ELF-1 (cell line): ENCODE measurements at places on chromosomes 2 and 18.

GRCh38 chr2:12720278-12720620, 3.5 kb downstream of the TRIB2 start:
- DNase-seq: no peak

DNA sequence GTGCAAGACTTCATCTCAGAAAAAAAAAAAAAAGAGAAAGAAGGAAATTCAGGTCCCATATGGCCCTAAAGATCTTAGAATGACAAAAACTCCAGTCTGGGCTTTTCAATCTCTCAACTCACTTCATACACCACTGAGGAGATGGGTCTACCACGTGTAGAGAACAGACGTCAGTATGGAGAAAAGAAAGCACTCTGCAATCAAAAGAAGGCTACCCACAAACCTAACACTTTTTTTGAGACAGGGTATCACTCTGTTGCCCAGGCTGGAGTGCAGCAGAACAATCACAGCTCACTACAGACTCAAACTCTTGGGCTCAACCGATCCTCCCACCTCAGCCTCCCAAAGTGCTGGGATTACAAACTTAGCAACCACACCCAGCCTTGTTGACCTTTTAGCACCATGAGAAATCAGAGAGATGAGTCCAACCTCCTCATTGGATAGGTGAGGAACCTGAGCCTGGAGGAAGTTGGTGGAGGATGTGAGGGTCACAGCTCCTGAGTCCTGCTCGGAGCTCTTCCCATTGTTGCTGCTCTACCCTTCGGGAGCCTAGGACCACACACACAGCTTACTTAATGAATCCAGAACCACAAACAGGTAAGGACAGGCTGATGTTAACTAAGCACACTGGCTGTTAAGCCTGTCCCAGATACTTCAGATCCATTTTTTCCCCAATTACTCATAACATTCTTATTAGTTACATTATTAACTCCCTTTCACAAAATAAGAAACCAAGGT, 23.7 kb downstream of the TBC1D8 start:
- DNase-seq: no peak

- DNase-seq: no peak
Observed at GRCh38 chr2:44777537-44777936, 164.0 kb upstream of the SIX3 start.

DNA sequence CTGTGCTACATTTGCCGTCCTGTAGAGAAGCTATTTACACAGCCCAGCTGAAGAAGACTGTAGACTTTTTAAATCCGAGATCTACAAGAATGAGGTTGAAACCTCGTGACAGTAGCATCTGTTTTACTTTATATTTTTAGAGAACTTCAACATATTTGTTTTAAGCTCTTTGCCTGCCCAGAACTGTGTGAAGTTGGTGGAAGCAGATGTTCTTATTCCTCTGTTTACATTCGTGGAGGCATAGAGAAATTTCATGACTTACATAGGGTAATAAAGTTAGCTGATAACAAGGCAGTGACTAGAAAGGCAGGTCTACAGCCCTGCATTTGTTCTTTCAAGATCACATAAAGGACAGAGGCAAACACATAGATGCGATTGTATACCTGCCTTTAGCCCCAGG, 47.0 kb upstream of the MAP3K20 start:
- DNase-seq: no peak

DNA sequence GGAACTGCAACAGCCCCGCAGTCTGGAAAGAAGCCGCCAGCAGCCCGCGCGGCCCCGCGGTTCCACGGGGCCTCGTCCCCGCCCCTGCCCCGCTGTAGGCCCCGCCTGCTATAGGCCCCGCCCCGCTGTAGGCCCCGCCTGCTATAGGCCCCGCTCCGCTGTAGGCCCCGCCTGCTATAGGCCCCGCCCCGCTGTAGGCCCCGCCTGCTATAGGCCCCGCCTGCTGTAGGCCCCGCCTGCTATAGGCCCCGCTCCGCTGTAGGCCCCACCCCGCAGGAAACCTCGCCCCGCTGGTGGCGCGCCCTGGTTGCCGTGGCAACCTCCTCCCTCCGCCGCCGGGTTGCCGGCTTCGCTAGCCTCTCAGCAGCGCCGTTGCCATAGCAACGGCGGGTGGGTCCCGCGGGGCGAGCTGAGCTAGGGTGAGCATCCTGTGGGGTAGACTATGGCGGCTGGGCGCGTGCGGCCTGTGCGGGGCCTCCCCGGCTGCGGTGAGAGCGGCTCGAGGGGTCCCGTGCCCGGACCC, 12.2 kb upstream of the KIF1A start:
- peak; percentile 98 for DNase-seq

- DNase-seq: peak; percentile 91
Observed at GRCh38 chr18:49849331-49850217, 36.2 kb upstream of the ACAA2 start.

GRCh38 chr2:18473241-18474181, 86.9 kb downstream of the RDH14 start:
- DNase-seq: no peak

- DNase-seq: no peak
Observed at GRCh38 chr18:35733408-35733807, 151.9 kb downstream of the GALNT1 start.

DNA sequence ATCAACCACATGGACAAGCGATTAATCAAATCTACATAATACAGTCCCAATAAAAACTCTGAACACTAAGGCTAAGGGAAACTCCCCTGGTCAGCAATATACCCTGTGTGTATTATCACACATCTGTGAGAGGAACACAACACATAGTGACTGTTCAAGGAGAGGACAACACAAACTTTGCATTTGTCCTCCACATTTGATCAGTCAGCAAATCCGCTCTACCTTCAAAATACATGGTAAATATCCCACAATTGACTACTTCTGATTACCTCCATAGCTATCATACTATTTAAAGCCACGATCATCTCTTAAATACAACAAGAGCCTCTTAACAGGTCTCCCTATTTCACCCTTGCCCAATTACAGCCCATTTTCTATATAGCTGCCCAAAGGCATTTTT, 45.6 kb downstream of the SS18 start:
- DNase-seq: no peak

DNA sequence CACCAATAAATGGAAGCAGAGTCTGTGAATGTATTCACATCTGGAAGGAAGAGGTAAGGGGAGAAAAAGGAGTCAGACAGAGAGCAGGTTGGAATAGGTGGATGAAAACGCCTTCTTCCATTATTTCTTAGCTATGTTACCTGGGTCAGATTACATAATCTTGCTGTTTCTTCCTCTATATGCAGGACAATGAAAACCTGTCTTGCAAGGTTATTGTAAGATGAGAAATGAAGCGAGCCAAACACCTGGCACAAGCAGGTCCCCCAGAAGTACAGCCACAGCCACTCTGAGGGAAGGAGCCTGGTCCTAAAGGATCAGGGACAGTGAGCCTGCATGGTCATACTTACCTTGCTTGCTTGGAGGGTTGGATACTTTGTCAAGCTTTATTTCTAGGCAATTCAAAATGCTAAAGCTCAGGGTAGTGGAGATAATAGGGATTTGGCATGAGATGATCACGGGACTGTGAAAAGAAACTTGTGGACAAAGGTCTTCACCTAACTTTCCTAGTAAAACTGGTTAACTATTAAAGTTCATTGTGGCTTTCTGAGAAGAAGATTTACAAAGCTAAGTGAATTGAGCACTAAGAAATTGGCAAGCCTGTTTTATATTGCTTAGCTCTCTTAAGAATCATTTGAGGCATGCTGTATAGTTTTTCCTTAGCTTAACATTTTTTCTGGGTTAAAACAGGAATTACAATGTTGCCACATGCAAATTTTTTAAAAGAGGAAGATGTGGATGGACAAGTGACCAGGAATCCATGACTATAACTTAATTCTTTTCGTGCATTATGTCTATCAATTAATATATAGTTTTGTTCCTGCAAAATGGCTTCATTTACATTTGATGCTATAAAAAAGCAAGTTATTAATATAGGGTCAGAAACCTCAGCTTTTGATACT, 15.7 kb upstream of the PLA2R1 start:
- no peak for DNase-seq

- DNase-seq: no peak
Observed at GRCh38 chr2:106863387-106863786, 22.6 kb downstream of the ST6GAL2 start.

DNA sequence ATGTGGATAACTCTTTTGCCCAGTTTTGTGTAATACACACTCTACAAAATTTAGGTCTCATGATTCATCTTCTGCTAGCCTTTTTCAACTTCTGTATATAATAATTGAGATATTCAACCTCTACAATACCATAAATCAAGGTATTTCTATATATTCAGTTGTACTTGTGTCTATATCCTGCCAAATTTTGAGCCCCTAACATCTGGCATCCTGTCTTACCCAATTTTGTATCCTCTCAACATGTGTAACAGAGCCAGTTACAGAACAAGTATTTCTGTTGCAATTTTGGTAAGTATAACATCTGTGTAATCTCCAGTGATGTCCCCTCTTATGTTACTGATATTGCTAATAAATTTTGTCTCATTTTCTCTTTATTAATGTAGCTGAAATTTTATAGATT, 145.8 kb downstream of the TRIB2 start:
- no peak for DNase-seq

- no peak for DNase-seq
Observed at GRCh38 chr2:47189635-47190034, 34.5 kb upstream of the STPG4 start.

DNA sequence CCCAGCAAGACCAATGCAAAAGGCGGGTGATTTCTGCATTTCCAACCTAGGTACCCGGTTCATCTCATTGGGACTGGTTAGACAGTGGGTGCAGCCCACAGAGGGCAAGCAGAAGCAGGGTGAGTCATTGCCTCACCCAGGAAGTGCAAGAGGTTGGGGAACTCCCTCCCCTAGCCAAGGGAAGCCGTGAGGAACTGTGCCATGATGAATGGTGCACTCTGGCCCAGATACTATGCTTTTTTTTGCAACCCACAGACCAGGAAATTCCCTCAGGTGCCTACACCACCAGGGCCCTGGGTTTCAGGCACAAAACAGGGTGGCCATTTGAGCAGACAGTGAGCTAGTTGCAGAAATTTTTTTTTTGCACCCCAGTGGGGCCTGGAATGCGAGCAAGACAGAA, 662.6 kb upstream of the ACVR2A start:
- DNase-seq: no peak

DNA sequence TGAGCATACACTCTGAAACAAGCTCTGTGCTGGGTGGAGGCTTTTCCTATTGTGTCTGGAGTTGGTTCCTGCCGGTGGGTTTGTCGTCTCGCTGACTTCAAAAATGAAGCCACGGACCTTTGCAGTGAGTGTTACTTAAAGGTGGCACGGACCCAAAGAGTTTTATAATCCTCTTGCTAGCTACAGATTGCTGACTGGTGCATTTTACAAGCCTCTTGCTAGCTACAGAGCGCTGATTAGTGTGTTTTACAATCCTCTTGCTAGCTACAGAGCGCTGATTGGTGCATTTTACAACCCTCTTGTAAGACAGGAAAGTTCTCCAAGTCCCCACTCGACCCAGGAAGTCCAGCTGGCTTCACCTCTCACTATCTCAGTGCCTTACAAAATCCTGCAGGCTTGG, 15.3 kb downstream of the DCDC2C start:
- no peak for DNase-seq

DNA sequence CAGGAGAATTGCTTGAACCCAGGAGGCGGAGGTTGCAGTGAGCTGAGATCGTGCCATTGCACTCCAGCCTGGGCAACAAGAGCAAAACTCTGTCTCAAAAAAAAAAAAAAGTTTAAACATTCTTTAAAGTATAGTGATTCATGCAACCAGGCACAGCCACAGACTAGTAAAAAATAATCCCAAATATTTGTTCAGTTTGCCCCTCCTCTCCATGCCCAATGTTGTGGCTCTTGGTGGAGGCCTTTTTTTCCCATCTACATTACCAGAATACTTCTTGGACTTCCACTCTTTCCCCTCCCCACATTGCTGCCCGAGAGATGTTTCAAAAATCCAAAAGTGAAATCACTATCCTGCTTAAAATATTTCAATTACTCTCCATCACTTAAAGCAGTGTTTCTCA, 5.1 kb upstream of the MALT1 start:
- DNase-seq: no peak

DNA sequence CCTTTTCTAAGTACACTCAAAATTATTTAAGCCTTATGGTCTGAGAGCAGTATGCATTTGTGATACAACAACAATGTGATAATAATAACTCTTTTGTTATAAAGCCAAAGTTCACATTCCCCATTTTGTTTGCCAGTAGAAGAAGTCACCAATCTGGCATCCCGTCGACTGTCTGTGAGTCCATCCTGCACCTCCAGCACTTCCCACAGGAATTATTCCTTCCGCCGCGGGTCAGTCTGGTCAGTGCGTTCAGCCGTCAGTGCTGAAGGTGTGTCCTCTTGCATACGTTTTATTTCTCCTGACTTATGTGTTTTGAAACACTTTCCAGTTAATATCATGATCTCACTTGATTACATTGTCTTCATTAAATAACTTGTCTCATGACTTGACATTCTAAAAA, 80.3 kb upstream of the RPE start:
- DNase-seq: no peak

DNA sequence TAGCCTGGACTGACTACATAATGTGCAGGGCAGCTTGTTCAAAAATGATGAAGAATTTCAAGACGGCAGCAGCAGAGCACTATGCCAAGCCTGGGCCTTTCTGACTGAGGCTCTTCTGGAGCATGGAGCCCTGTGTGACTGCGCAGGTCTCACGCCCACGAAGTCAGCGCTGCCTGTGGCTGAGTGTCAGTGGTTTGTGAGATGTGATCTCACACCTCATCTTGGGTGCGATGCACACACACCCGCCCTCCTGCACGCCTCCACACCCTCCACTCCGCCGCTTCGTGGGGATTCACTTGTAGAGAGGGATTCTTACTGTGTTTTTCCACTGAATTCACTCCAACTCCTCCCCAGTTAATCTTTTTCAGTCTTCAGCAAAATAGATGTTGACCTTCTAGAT, 103.9 kb downstream of the VIT start:
- no peak for DNase-seq

DNA sequence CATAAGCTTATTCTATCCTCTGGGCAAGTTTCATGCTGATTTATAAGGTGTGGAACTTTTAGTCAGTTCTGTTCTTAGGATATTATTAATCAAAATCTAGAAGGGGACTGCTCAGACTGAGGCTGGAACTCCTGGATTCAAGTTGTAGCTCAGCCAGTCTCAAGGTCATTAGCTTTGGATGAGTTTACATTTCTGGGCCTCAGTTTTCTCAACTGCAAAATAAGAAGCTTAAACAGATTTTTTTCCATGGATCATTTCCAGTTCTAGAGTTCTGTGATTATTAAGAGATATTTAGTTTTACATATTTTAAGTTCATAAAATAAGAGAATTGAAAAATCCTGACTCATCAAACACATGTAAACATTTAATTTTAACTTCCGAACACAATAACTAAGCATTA, 442.5 kb upstream of the PKDCC start:
- DNase-seq: no peak

- DNase-seq: no peak
Observed at GRCh38 chr2:239192456-239192855, 208.4 kb downstream of the HDAC4 start.

DNA sequence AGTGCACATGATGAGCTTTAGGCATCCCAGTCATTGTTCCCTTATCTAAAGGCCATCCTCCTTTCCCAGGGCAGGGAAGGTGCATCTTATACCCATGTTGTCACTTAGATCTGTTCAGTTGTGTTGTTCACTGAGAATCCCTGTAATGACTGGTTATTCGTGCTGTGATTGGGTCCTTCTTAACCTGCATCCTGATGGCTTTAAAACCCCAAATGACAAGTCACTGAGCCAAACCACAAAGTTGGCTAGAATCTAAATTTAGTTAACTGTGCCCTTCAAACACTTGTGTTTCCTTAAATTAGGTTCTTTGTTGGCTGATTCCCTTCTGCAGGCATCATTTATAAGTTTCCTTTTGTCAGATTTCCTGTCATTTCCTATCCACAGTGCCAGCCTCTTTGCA, 58.5 kb upstream of the SLC16A14 start:
- no peak for DNase-seq
